ENCODE measurements at places on chromosomes 13 and 19.

DNA sequence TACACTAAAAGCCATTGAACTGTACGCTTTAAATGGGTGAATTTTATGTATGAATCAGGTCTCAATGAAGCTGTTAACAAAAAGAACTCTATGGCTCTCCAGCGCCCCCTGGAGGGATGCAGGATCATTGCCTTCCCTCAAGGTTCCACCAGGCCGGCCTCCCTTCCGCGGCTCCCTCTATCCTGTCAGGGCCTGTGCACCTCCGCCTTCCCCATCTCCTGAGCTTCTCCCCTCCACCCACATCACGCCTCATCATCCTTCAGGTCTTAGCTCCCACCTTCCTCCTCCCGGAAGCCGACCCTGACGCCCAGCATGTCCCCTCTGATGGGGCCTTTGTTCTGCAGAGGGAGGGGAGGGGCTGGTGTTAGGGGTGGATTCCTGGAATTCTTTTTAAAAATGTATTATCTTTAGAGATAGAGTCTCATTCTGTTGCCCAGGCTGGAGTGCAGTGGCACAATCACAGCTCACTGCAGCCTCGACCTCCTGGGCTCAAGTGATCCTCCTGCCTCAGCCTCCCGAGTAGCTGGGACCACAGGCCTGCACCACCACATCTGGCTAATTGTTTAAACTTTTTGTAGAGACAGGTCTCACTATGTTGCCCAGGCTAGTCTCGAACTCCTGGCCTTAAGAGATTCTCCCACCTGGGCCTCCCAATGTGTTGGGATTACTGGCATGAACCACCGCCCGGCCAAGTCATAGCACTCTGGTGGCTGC lies 27.7 kb downstream of the MEIS3 start:
- no peak for DNase-seq

- no peak for DNase-seq
These were observed 235.4 kb upstream of the MAB21L1 start for GRCh38 chr13:35711909-35712308.

- DNase-seq: no peak
These were observed 12.5 kb downstream of the GNA11 start for GRCh38 chr19:3106509-3107141.

DNA sequence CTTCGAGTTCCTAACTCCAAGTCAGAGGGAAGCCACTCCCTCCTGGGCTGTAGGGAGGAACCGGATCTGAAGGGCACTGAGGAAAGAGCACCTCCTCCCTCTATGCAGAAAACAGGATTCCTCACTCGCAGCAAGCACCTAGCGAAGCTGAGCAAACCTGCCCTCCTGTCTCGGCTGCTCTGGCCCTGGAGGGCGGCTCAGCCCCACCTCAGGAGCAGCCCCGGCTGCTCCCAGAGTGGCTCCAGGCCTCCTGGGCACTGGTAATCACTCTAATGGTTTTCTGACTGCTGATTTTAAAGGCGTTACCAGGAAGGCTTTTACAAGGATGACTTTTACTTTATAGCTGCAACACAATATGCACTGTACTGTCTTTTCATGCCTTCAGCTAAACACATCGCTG lies 312.5 kb downstream of the TEX29 start:
- DNase-seq: no peak

DNA sequence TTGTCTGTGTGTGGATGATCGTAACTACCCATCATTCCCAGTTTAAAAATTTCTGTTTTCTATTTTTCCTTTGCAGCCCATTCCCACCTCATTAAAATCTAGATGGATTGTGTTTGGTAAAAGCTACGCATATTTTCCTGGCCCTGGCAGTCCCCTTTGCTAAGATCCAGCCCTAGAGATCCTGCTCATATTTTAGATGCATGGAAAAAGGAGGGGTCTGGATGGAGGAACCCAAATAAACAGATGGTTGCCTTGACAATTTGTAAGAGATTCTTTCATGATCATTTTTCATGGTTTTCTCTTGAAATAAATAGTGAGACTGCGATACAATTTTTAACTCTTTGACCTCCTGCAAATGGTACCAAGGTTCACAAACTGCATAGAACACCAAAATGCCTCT lies 174.4 kb downstream of the SLC7A1 start:
- no peak for DNase-seq

DNA sequence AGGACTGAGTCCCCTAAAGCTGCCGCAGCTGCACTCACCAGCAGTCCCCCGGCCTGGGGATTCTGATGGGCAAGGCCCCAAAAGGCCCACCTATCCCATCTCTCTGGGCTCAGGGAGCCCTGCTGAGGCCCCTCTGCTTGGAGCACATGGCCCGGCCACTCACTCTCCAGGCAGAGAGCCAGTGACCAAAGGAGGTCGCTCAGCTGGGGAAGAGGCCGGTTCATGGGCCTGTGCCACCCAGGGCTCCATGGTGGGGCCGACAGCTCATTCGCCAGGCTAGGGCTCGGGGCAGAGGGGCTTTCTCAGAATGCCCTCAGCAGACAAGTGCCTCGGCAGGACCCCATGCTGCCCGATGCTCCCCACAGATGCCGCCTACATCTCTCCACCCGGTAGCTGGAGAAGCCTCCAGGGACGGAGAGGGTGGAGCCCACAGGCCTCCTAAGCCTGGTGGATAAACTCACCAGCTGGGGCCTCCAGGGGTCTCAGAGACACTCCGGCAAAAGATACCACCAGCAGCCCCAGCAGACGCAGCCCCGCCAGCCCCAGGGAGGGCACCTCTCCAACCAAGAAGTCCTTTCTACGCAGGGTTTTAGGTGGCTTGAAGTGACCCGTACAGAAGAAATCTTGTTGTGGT lies 54.4 kb downstream of the MLLT1 start:
- no peak for DNase-seq

GRCh38 chr13:74644229-74644628 lies 510.0 kb upstream of the KLF12 start:
- no peak for DNase-seq

Data from NCI-H2081 treated with DMSO at 0.1 percent for 48 hours (cell line).